ENCODE measurements at places on chromosomes 1 and 21.

DNA sequence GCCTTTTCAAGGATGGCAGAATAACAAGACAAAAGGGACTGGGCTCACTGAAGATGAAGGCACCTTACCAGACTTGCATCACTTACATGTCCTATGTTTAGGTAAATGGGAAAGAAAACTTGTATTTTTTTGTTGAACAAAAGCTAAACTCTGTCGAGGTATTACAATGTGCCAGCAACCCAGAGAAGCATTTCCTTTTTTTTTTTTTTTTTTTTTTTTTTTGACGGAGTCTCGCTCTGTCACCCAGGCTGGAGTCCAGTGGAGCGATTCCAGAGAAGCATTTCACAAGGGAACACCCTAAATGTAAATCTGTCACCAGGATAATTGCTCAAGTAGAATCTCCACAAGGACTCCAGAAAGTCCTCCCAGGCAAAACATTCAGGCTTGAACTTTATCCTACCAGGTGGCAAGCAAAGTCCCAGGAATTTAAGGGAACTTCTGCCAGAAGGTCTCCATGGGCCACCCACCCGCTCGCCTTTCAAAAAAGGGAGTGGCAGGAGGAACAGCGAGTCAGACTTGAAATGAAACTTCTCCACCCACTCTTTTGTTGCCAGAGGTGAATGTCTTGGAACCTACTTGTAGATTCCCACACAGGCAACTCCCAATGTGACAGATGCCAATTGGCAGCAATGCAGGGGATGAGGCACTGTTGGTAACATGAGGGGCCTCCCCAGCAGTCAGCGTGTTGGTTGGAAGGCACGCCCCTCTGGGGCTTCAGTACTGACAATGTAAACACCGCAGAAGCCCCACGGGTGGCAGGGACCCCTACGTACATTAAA, 125.0 kb downstream of the TIAM1 start:
- no peak for DNase-seq

GRCh38 chr1:5572794-5573193, 419.4 kb downstream of the NPHP4 start:
- DNase-seq: no peak

GRCh38 chr1:59005491-59006288, 221.8 kb upstream of the JUN start:
- no peak for DNase-seq

DNA sequence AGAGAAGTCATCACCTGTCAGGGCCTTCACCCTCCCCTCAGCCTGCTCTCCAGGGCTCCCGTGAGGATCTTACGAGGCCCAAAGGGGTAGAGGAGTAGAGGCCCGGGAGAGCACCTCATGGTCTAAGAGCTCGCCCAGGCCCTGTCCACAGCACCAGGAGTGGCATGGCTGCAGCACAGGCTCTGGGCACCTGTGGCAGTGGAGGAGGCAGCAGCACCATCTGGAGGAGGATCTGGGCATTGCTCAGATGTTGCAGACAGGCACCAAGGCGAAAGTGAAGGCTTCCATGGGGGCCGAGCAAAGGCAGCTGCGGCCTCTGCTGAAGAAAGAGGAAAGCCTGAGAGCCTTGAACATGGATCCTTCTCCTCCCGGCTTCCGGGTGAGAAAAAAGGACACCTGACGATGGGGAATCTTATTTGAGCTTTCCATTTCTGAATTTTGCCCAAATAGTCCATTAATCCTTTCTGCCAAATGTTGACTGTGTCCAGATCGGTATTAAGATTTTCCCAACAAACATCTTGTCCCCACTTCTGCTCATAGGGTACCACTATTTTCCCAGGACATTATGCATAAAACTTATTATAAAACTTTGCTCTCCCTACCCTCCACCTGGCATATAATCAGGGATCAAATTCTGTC, 604.7 kb downstream of the PTPRC start:
- peak; percentile 75 for DNase-seq

DNA sequence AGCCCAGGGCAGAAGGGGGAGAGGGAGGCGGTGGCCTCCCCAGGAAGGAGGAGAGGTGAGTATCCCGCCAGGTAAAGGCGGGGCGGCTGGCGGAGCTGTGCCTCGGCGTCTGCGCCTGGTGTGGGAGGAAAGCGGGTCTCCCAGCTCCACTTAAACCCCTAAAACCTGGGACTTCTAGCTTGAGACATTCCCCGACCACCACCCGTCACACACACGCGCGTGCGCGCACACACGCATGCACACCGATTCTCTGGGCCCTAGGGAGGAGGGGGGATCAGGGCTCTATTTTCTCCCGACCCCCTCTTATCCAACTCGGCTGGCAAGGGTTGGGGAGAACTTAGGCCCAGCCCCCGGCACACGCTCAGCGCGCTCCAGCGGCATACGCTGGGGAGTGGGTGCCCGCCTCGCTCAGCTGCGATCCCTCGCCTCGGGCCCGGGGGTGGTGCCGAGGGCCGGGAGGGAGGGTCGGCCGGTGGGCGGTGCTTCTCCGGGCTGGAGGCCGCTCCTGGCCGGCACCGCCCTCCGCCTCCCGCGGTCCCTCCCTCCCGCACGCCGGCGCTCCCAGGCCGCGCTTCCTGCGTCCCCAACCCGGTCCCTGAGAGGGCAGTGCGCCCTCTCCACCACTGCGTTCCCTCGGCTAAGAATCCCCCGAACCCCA, at the start of gene TMEM51:
Gene TMEM51, plus strand, starts transcription at position 564 of the 658 bp plus-strand sequence. CDS start 61,341 bp downstream, outside the sequence.
- DNase-seq: peak; percentile 82

- no peak for DNase-seq
Observed at GRCh38 chr1:193504920-193505319, 318.5 kb upstream of the B3GALT2 start.

GRCh38 chr21:26553898-26554297, 19.2 kb downstream of the CYYR1 start:
- no peak for DNase-seq

DNA sequence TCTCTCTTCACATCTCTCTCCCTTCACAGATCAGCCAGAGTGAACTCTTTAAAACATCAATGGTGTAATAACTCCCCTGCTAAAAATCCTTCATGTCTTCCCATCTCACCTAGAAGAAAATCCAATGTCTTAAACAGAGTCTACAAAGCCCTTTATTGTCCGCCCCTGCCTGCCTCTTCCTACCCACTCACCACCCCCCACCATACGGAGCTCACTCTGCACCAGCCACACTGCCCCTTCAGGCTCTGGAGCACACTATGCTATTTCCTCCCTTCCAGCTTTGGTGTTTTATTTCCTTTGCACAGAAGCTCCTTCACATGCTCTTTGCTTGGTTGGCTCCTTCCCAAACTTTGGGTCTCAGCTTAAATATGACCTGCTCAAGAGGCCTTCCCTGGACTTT, 10.2 kb downstream of the CAMK1G start:
- no peak for DNase-seq

DNA sequence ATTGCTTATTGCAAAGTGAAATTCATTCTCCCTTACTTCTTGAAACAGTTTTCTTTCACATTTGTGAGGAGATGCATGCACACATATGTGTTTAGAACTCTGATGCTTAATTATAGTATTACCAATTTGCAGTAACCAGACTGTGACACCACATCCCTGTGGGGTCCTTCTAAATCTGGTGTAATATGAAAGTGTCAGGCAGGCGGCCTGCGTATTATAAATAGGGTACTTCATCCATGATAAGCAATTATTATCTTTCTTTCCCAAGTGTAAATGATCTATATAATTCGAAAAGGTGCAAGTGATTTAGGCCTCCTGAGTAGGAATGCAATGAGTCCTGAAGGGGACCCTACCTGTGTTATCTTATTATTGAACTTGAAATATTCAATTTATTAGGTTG, 876 bp downstream of the EFCAB7 start:
- peak; percentile 9 for DNase-seq

- DNase-seq: no peak
Observed at GRCh38 chr21:28247454-28248020, 745.1 kb downstream of the LTN1 start.

DNA sequence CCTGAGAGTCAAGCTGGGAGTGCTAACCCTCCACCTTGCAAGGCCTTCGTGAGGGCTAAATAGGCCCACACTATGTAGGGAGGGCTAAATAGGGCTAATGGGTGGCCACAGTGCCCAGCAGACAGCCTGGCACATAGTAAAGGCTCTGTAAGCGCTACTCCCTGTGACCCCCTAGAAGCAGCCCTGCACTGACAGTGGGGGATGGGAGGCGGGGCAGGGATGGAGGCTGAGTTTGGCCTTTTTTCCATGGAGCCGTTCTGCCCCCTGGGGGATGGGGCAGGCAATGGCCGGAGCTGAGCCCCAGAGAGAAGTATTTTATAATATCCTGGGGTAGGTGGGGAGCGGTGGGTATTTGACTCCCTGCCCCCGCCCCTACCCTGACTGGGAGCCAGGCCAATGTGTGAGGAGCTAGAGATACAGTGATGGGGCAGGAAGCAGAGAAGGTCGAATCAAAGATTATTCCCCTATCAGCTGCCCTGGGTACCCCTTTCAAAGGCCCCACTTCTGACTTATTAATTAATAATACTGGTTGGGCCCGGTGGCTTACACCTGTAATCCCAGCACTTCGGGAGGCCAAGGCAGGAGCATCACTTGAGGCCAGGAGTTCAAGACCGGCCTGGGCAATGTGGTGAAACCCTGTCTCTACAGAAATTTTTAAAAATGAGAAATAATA, 42.3 kb downstream of the LACTBL1 start:
- DNase-seq: peak; percentile 55

GRCh38 chr1:157193702-157194391, 55.7 kb upstream of the ETV3 start:
- DNase-seq: peak; percentile 67

- DNase-seq: no peak
Observed at GRCh38 chr1:103274886-103275285, 166.6 kb upstream of the COL11A1 start.

- DNase-seq: no peak
Observed at GRCh38 chr1:213670692-213671023, 317.1 kb upstream of the PROX1 start.

DNA sequence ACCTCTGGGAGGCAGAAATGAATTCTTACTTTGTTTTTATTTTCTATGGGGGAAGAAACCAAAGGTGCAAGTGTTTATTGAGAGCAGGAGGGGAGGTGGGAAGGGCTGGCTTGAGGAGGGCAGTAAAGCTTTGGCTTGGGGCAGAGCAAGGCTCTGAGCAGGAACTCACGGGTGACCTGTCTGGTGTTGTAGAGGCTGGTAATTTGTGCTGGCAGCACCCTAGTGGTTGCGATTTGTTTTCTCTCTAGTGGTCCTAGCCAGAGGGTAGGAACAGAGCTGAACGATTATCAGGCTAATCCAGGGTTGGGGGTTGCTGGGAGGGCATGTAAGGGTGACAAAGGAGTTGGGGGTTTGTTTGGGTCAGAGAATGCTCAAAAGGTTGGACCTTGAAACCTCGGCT, 16.6 kb downstream of the TMCC2 start:
- DNase-seq: no peak

- no peak for DNase-seq
Observed at GRCh38 chr21:29423099-29423870, 124.6 kb downstream of the BACH1 start.

- DNase-seq: no peak
Observed at GRCh38 chr1:53643041-53643880, 95.7 kb downstream of the GLIS1 start.

DNA sequence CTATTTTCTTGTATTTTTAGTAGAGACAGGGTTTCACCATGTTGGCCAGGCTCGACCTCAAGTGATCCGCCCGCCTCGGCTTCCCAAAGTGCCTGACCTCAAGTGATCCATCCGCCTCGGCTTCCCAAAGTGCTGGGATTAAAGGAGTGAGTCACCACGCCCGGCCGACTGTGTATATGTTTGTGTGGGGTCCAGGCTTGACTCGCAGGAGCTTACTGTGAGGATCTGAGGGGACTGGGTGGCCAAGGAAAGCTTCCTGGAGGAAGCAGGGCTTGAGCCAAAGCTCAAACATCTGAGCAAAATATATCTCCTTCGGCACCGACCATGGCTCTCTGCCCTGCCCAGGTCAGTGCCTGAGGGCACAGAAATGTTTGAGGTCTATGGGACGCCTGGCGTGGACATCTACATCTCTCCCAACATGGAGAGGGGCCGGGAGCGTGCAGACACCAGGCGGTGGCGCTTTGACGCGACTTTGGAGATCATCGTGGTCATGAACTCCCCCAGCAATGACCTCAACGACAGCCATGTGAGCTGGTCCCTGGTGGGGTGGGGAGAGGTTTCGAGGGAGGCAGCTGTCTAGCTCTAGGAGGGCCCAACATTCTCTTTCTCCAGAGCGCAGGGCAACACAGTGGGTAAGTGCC, 10.5 kb downstream of the PADI3 start:
- no peak for DNase-seq

DNA sequence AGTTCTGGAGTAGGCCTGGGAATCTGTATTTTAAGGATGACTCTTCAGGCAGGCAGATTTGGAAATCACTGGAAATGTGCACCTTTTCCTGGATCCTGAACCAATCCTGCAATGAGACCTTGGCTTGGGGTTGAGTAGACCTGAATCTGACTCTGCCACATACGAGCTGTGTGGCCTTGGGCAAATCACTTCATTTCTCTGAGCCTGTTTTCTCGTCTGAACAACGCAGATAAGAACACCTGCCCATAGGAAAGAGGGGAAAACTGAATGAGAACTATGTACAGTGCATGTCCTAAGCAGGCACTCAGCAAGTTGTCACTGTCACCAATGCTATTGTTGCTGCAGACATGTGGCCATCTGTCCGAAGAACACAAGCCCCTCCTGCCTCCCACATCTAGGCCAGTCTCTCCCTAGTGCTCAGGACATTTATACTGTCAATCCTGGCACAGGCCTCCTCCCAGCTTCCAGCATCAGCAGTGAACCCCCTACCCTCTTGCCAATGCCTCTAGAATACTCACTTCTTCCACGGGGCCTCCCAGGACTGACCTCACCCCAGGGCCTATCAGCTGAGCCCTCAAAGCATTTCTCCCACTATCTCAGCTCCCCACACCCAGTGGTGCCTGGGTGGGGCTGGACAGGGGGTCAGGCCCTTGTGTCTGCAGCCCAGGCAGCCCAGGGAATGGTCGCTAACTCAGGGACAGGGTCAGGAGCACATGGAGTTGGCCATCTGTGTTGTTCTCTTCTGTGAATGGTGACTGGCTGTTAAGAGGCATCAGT, 88.8 kb upstream of the ZBTB40 start:
- DNase-seq: no peak

DNA sequence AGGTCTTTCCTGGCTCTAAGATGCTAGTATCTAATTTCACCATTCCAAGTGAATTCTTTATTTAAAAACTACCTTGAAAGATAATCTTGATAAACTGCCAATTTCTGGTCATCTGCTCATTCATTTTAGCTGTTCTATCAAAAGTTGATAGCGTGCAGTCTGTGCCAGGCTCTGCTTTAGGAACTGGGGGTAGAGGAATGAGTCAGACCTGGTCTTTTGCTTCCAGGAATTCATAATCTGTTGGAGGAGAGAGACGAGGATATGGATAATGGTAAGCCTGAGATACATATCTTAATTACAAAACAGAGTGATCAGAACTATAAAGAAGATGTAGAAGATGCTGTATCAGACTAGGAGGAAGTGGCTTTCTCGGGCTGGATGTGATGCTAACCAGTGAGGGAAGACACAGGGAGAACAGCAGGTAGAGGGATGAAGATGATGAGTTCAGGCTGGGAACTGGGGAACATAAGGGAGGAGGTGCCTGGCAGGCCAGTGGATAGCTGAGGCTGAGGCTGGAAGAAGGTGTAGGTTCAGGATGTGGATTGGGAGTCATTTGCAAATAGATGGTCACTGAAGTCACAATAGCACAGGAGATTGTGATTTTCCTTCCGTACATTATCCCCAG, 12.3 kb upstream of the PHC2 start:
- DNase-seq: no peak

Measured in ACHN (cell line).